Activated T-cell treated with anti-CD3 and anti-CD28 coated beads for 48 hours (primary cell): ENCODE measurements at places on chromosomes 3 and 15.
A peak's percentile ranks its signal among the peaks of the same experiment; 100 is the strongest.

GRCh38 chr3:119427669-119428068 lies 35.7 kb downstream of the TMEM39A start:
- DNase-seq, result no peak

- no peak for DNase-seq
Measured at GRCh38 chr15:68994149-68994548, 20.3 kb upstream of the NOX5 start.

DNA sequence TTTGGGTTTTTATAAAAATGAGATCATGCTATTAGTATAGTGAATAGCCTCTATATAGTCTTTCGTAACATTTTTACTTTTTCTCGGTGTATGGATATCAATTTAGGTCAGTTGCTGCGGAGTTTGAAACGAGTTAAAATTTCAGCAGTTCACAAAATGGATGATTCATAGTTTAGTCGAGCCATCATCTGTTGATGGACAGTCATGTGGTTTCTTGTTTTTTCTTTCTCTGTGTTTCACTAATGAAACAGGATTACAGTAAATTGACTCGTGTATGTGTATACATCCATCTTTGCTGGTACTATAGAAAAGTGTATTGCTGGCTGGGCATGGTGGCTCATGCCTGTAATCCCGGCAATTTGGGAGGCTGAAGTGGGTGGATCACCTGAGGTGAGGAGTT lies 106.8 kb downstream of the IGF1R start:
- DNase-seq, result no peak

DNA sequence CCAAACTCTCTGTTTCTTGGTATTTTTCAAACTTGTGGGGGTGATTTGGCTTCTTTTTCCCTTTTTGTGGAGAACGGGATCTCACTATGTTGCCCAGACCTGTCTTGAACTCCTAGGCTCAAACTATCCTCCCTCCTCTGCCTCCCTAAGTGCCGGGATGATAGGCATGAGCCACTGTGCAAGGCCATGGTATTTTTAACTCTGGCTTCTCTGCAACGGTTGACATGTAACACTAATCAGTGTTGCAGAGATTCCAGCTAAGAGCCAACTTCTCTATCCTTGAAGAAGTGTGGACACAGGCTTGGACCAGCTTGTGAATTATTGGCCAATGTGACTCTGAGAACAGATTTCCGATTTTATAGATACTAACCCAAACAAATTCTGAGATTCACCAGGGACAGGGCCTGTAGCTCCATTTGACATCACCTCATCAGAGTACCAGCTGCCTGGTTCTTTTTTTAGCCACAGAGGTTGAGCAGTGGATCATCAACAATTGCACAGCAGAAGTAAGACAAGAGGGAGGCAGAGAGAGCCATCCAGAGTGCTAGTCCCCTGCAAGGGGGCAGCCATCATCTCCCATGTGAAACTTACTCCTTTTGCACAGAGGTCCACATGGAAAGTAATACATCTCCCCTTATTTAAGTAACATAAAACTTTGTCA lies 98.1 kb upstream of the SYNPR start:
- no peak for DNase-seq

DNA sequence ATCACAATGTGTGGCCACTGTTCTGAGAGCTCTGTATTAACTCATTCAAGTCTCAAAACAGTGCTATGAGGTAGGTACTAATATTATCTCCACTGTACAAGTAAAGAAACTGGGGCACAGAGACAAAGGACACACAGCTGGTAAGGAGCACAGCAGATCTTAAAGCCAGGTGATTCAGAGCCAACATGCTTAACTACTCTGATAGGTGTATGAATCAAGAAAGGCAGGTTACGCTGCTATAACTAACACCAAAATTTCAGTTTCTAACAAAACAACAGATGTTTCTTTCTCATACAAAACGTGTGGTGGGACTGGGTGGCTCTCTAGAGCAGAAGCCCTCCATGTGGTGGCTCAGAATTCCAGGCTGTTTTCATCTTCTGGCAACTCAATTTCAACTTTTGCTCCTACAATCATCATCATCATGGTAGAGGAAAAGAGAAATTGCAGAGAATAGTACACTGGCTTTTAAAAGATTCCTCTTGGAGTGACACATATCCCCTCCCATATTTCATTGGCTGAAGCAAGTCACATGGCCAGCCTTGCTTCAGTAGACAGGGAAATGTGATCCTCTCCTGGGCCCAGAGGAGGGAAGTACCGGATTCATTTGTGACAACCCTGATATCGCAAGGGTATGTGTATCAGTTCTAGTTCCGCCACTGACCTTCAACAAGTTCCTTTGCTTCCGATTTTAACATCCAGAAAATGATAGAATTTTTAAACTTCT lies 126.2 kb upstream of the PTX3 start:
- no peak for DNase-seq

DNA sequence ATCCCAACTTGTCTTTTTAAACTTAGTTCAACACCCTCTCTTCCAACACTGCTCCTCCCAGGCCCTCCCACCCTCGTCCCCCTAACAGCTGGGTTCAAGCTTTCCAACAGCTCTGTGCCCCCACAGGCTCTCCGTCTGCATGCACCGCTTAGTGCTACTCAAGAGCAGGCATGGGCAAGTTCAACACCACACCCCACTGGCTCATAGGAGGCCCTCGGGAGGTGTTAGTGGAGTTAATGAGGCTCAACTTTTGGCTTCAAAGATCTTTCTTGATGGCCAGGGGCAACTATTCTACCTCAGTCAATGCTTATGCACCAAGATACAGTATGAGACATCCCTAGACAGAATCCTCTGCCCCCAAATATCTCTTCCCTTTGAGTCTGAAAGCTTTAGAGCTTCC lies 114.4 kb downstream of the ANP32A start:
- DNase-seq, result no peak

- no peak for DNase-seq
Measured at GRCh38 chr3:141385406-141386125, 17.3 kb downstream of the ZBTB38 start.

DNA sequence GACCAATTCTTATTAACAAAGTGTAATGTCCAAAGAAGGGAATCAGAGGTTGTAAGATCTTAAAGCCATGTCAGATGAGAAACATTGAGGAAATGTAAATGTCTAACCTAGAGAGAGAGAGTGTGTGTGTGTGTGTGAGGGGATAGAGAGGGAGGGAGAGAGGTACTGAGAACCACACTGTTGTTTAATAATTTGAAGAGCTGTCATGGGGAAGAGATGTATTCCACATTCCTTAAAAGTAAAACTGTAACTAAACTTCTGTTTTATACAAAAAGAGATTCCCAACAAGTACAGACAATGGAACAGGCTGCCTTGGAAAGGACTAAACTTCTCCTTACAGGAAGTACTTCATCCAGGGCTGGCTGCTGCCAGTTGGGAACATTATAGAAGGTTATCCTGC lies 68.9 kb upstream of the BOC start:
- no peak for DNase-seq

GRCh38 chr3:190666821-190667220 lies 152.9 kb downstream of the IL1RAP start:
- DNase-seq, result no peak

- DNase-seq, result peak; percentile 16
Measured at GRCh38 chr3:66276705-66277274, 56.0 kb downstream of the SLC25A26 start.

DNA sequence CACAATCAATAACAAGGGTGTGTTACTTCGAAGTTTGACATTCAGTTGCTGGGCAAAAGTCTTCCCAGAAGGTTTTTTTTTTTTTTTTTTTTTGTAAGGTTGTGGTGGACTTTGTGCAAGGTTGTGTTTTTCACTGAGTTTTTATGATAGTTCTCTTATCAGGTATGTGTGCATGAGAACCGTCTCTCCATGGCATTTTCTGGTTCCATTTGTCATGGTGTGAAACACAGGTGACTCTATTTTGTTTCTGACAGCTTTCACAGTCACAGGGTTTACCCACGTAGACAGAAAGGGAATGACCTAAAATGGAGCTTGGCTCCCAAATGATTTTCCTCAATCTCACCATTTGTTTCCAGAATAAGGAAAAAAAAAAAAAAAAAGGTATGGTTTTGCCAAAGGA lies 1377.2 kb upstream of the CADM2 start:
- DNase-seq, result no peak

DNA sequence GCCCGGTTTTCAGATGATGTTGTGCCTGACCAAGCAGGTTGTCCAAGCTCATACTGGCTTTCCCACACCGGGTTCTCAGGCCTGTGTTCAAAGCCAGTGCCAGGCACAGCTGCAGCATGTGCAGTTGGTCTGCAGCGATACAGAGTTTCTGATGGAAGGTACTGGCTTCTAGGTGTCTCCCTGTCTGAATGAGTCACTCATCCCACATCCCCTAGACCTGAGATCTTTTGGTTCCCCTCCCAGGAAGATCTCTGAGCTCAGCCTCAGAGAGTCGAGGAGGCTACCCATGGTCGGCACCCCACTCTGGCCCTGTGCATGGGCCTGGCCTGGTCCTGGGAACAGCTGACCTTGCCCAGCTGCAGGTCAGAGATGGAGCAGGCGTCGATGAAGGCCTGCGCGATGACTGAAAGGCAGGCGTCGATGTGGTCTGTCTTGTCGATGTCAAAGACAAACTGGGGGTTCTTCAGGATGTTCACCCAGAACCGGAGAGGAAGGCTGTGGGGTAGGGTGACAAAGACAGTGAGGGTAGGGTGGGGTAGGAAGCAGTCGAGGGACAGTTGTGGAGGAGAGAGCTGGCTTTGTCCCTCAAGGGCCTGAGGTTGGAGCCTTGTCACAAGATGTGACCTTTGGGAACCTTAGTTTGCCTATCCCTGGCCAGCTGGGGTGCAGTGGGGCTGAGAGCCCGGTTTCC lies 15.3 kb downstream of the H1-8 start:
- no peak for DNase-seq

- no peak for DNase-seq
Measured at GRCh38 chr3:20904671-20905070, 718.7 kb upstream of the SGO1 start.

DNA sequence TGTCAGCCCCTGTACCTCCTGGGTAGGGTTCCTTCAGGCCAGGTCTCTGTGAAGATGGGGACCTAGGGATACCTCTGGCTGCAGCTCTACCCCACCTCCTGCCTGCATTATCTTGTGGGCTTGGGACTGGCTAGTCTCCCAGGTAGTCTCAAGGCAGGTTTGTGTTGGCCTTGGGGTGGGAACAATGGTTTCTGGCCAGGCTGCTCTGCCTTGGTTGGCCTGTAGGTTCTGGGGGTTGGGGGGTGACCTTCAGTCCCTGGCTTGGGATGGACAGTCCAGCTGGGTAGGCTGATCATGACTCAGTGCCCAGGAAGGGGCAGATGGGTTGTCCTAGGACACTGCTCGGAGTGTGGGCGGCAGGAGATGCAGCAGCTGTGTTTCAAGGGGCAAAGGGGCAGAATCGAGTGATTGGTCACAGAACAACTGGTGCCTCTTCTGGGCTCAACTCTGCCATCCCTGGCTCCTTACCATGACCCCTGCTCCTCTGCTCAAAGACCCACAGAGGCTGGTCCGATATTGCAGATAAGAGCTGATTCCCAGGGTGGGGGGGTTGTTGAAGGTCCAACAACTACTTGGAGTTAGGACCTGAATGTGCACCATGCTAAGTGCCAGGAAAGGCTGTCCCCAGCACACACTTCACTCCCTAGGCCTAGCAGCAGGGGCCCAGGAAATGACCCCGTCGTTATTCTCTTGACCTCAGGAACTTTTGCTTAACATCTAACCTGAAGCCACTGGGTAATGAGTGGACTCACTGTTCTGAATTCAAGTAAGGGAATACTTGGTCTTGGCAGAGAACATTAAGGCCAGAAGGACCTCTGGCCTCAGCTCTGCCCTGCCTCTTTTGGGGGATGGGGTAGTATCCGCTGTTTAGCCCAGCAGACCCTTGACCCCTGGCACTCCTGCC lies 18.1 kb upstream of the BSN start:
- DNase-seq, result no peak

- DNase-seq, result no peak
Measured at GRCh38 chr3:23650371-23651140, 155.2 kb upstream of the UBE2E1 start.

DNA sequence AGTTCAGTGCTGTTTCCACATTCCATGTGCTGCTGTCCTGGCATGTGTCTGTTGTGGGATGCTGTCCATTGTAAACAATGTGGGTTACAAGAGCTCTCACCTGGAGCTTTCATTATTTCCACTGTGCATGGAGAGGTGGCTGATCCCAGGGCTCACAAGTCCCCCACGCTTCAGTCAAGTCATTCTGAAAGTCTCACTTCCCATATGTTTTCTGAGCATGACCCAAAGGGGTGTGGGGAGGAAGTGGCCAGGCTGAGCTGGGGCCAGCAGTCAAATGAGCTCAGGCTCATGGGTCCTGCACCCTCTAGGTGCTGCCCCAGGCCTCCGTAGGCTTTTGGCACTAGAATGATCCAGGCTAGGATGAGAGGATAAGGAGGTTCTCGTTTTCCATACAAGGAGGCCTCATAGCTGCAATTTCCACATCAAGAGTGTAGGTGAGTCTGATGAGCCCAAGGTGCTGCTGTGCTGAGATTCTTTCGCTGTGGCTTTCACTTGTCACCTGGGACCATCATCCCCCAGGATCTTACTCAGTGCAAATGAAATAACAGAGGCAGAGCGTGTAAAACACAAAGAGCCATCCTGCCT lies 22.0 kb downstream of the STARD5 start:
- DNase-seq, result no peak

- DNase-seq, result no peak
Measured at GRCh38 chr3:14761121-14761672, 57.6 kb upstream of the FGD5 start.

- no peak for DNase-seq
Measured at GRCh38 chr3:141390747-141391146, 22.4 kb downstream of the ZBTB38 start.

GRCh38 chr15:99692825-99693224 lies 40.4 kb downstream of the LYSMD4 start:
- no peak for DNase-seq

GRCh38 chr15:25734680-25735355 lies 128.3 kb downstream of the ATP10A start:
- no peak for DNase-seq

GRCh38 chr3:139846729-139847128 lies 88.3 kb upstream of the CLSTN2 start:
- DNase-seq, result no peak

GRCh38 chr3:134699141-134699711 lies 48.4 kb upstream of the KY start:
- DNase-seq, result no peak

- no peak for DNase-seq
Measured at GRCh38 chr3:47813551-47814177, 10.7 kb downstream of the DHX30 start.

DNA sequence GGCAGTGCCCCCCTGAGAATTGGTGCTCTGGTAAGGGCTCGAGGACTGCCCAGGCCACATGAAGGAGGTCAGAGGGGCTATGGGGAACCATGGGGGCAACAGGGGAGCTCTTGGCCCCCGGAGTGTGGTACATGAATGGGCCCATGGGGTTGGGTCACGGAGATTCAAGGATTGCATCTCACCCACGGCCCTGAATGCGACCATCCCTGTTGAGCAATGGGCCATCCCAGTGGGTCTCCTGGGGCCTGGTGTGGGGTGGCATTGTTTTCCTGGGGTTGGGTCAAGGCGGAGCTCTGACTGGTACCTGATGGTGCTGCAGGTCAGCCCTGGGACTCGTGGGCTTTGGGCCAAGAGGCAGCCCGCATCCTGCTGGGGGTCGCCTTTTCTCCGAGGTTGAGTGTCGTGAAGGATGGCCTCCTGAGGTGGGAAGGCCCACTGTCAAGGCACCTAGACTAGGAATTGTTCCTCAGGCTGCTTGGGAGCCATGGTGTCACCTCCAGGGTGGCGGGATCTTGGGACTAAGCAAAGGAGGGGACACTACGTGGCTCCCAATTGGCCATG lies 198.3 kb downstream of the UBE3A start:
- DNase-seq, result no peak
